Stimulated activated CD4-positive, alpha-beta T cell treated with anti-CD3 and anti-CD28 coated beads, Interleukin-1b, Interleukin-23, amount 100 ng/mL, for 4 hours (primary cell): ENCODE measurements at places on chromosomes 1 and 21.

GRCh38 chr1:164511001-164511705, 47.8 kb upstream of the PBX1 start:
- no peak for DNase-seq

GRCh38 chr1:41353744-41354143, 7.5 kb upstream of the FOXO6 start:
- no peak for DNase-seq

- DNase-seq, result no peak
Measured at GRCh38 chr1:175493321-175494010, 249.9 kb downstream of the TNR start.

DNA sequence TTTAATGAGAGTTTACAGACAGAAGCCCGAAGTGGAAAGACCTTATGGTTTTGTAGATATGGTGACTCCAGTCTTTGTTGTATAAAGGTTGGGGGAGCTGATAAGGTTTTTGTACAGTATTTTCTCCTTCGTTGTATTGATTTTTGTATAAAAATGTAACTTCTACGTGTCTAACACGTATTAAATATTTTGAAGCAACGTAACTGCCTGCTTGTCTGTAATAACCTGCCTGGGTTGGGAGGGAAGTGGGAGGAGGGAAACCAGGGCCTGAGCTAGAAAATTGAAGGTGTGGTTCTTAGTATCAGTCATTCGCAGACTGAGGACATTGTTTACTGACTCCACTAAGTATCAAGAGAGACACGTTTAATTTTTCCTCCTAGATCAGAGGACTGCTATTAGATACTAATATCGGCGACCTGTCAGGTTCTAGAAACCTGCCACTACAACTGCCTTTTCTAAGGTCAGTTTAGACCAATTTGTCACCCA, 2.2 kb downstream of the IER5 start:
- no peak for DNase-seq

- no peak for DNase-seq
Measured at GRCh38 chr1:44650159-44650831, 24.0 kb downstream of the TMEM53 start.

DNA sequence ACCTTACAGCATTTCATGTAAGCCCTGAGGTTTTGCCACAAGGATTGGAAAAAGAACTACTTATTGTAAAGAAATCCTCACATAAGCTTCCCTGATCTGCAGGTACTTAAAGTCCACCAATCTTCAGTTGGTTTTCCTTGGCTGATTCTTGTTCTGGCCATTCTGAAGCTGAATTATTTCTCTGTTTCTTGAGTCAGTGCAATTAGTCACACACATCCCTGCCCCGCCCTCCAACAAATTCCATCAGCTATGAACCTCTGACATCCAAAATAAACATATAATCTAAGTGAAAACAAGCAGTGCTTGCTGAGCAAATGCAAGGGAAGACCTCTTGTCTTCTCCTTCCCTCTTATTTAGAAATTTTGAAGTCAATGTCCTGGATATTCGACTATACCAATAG, 8.2 kb upstream of the FNDC7 start:
- no peak for DNase-seq

DNA sequence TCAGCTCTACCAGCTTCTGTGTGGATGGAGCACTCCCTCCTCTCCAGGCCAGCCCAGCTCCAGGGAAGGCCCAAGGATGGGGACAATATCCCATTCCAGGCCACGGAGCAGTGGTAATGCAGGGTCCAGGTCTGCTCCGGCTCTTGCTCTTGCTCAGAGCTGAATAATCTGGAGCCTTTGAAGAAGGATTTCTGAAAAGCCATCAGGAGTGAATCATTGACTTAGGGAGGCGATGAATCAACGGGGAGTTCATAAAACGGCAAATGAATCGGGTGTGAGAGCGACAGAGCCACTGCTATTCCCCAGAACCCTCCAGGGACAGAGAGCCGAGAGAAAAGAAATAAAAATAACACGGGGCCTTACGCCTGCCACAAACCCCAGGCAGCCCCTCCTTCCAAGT, 7.7 kb downstream of the POU3F1 start:
- DNase-seq, result no peak

GRCh38 chr1:15160626-15161025, 7.1 kb downstream of the TMEM51 start:
- no peak for DNase-seq

DNA sequence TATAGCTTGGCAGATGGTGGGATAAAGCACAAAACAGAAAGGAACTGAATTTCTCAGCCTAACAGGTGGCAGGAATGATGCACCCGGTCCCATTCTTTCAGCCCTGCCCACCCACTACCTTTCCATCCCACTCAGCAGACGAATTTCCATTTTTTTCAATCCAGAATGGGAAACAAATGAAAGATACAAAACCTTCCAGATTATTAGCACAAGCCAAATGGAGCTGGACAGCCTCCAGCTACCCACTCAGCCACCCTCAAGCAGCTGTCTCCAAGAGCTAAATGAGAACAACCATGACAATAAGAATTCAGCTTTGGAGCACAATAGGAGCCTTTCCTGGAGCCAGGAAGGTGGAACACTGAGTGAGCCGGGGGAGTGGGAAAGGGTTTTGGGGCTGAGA, 96.3 kb upstream of the ST6GALNAC5 start:
- DNase-seq, result no peak

DNA sequence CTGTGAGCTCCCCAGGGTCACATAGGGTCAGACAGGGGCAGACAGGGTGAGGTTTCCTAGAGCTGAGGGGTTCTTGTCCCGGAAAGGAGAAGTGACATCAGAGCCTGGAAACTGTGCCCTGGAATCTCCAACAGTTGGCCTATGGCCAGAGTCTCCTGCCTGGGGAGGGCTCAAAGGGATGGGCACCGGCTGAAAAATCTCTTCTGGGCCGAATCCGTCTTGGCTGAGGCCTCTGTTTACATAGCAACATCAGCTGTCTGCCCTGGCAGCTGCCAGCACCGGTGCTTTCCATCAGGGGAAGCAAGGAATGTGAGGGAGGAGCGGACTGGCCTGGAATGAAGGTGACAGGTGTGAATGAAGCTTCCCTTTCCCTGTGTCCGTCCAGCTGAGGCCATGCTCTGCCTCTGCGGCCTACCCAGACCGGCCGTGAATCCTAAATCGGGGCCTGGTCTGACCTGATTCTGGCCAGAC, 30.7 kb downstream of the VASH2 start:
- no peak for DNase-seq

- DNase-seq, result no peak
Measured at GRCh38 chr1:232912845-232913580, 37.4 kb upstream of the NTPCR start.
